ENCODE measurements at places on chromosomes 3 and 15.
A peak's percentile ranks its signal among the peaks of the same experiment; 100 is the strongest.

- peak; percentile 41 for DNase-seq
These were observed 26.3 kb upstream of the MNS1 start for GRCh38 chr15:56491110-56491722.

- DNase-seq, result no peak
These were observed 16.9 kb upstream of the ALCAM start for GRCh38 chr3:105349684-105350387.

- DNase-seq, result no peak
These were observed 311.1 kb downstream of the VPS13C start for GRCh38 chr15:61749169-61749568.

- DNase-seq, result no peak
These were observed 19.1 kb downstream of the ST6GAL1 start for GRCh38 chr3:186949281-186949982.

DNA sequence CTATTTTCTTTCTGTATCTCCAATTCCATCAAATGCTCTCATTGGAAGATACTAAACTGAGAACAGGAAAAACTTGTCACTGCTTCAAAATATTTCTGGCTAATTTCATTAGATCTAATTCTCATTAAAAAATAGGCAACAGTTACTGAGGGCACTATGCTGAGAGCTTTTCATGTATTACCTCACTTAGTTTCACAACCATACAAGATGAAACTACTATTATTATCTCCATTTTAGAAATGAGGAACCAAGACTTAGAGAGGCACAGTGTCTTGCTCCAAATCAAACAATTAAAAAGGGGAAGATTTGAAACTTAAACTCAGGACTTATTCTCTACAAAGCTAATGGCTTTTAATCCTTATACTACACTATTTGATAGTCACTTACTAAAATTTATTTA, 7.2 kb upstream of the OTOL1 start:
- DNase-seq, result no peak

GRCh38 chr15:49737127-49737526, 116.3 kb downstream of the DTWD1 start:
- no peak for DNase-seq

GRCh38 chr15:84904419-84904818, 20.0 kb downstream of the SLC28A1 start:
- DNase-seq, result no peak

DNA sequence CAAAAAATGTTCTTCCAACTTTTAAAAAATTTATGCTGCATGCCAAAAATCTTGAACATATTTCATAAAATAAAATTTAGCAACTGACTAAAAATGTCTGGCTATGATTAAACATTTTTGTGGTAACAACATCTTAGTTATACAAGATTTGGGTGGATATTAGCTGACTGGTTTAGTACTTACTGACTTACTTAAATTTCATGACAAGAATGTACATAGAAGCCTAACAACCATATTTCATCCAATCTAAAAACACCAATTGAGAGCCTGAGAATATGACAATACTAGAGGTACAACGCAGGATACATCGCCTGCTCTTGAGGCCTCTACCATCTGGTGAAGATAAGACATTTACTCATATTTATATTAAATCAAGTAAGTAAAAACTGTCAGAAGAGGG, 34.6 kb downstream of the GNB4 start:
- DNase-seq, result no peak

DNA sequence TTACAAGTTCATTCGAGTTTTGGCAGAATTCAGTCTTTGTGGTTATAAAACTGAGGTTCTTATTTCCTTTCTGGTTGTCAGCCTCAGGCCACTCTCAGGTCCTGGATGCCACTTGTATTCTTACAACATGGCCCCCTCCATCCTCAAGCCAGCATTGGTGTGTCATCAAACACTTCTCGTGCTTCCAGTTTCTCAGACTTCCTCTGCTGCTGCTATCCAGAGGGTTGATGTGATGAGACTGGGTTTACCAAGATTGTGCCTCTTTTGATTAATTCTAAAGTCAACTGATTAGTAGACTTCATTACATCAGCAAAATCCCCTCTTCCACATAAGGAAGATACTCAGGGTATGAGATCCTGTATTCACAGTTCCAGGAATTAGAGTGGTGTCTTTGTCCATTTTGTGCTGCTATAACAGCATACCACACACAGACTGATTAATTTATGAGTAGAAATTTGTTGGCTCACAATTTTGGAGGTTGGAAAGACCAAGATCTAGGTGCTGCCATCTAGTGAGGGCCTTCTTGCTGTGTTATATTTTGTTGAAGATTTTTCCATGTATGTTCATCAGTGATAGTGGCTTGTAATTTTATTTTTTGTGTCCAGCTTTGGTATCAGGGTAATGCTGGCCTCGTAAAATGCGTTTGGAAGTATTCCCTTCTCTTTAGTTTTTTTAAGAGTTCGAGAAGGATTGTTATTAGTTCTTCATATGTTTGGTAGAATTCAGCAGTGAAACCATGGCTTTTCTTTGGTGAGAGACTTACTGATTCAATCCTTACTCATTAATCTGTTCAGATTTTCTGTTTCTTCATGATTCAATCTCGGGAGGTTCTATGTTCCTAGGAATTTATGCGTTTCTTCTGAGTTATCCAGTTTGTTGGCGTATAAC, 11.1 kb downstream of the LRCH3 start:
- DNase-seq, result no peak

- DNase-seq, result no peak
These were observed 120.1 kb downstream of the ANP32A start for GRCh38 chr15:68700455-68701123.

DNA sequence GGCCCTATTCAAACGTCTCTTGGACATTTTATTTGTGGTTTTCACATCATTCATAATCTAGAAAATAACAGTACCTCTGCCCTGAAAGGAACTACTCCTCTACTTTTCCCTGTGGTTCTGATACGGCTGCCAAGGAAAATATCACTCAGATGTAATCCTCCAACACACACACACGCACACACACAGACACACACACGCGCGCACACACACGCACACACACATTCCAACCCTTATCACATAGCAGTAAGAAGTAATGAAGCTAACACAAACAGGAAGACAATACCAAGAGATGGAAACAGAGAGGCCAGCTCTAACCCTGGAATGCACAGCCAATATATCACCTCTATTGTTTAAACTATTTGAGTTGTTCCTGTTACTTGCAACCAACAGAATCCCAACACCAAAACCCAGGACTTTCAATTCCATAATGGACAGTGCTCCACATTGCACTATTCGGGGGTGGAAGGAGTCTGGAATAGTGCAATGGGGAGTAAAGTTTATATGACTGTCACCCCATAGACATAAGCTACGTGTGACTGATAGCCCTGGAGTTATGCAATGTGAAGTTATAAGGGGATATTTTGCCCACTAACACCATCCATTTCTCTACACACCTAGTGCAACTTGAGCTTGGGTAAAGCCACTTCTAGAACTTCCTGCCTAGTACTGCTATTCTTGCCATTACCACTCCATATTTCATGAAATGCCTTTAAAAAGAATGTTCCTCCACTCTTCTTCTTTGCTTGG, 71.3 kb upstream of the FNDC3B start:
- no peak for DNase-seq

DNA sequence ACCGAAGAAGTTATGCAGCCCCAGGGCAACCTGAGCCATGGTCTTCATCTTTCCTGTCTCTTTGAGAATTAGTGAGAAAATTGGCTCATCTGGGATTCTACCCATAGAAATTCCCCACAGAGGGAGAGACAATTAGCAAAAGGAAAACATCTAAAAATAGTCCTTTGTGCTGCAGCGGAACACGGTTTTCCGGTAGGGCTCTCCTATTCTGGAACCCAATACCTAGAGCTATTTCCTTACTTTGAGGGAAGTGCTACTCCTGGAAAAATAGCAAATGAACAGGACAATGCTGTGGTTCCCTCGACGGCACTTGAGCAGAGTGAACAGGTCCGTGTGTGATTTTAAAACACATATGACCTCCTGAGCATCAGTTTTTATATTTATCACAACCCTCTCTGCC, 210.5 kb downstream of the FGF12 start:
- no peak for DNase-seq

- DNase-seq, result no peak
These were observed 10.3 kb downstream of the CHCHD6 start for GRCh38 chr3:126714276-126714900.

DNA sequence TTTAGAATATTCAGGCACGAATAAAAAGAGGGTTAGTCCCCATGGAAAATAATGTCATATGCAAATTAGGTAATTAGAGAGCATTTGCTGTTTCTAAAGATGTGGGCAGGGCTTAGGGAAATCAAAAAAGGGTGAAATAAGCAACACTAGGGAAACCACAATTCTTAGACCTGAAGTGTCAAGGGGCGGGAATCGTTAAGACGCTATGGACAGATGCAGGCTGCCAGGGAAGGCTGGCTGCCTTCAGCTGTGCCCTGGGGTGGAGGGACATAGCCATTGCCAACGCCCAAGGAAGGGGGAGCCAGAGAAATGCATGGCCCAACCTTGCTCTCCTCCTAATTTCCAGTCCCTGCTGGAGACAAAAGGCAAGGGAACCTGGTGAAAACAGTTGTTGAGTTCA, 141.7 kb upstream of the PROK2 start:
- DNase-seq, result no peak

DNA sequence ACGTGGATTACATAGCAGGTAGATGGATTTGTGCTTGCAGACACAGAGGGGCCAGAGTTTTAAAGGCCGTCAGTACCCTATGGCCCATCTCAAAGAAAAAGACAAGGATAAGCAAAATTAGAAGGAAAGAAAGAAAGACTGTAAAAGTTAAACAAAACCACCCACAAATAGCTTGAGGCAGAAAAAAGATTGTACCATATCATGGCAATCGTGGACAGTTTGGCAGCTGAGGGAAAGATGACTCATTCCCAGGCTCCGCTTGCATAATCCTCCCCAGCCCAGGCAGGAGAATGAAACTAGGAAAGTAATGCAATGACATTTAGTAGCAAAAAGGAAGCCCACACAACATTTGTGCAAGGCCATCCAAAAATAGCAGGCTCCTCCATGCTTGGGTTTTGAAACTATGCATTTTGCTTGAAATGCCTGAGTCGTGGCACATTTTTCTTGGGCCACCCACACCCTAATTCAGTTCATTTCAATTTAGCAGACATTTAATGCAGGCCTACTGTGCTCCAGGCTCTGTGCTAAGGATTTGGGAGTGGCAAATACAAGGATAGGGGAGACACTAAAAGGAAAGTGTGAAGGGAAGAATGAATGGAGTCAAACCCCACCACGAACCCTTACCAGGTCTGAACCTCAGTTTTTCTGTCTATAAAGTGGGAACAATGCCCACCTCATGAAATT, 40.9 kb upstream of the SMAD3 start:
- DNase-seq, result peak; percentile 30

GRCh38 chr3:22728406-22728805, 474.7 kb upstream of the UBE2E2 start:
- DNase-seq, result no peak

DNA sequence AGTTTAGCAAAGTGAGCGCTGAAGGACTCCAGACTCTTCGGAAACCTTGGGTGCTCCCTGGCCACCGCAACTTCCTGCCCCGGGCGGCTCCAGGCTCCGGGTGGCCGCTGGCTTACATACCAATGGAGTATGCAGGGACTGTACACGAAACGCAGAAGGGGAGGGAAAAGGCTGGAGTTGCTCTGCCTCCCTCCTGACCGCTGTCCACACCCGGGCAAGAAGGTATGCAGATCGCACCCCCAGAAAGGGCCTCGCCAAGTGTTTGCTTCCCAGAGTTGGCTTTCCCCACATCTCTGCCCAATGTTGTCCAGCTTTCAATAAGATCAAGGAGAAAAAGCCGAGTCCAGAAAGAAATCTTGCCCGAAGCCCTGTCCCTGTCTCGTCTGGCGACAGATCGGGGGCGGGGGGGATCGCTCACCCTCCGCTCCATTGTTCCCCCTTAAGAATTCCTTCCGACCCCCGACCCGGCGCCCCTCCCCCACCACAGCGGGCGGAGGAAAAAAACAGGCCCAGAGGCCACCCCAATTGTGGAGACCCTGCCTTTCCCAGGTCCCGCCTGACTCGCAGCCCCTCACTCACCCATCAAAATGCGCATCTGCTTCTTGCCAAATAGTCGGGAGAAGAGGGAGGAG, 533 bp downstream of the ARF4 start:
- DNase-seq, result peak; percentile 40

DNA sequence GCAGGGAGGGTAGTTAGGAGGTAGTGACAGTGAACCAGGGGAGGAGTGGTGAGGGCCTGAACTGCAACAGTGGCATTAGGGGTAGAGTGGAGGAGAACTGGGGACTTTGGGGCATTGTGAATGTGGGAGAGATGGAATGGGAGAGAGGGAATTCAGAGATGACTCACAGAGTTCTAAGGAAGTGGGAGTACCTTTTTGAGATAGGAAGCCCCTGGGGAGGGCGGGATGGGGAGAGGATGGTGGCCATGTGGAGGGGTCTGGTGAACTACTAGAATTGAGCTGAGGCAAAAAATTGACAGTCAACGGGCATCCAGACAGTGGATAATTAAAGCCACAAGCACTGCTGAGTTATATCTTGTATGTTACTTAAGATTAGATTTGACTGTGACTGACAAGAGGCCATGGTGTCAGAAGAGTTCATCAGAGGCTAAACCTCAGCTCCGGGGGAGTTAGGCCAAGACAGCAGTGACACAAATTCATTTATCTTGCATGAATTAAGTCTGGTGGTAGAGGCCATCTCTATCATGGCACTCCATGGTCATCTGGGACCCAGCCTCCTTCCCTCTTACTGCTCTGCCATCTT, 34.0 kb downstream of the PLEKHO2 start:
- no peak for DNase-seq

DNA sequence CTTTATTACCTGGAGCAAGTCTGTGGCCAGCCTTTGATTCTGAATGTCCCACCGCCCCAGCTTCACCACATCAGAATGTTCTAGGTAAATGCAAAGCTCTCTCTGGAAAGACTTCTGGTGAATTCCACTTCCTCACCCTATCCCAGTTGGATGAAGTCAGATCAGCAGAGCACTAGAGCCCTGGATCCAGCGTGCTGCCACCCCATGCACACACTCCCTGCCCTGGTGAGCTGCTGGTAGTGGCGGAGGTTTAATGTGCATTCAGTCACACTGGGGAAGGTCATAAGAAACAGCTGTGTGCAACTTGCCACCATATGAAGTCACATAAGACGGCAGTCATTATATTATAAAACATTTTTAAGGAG, 16.3 kb upstream of the SLC41A3 start:
- DNase-seq, result no peak

DNA sequence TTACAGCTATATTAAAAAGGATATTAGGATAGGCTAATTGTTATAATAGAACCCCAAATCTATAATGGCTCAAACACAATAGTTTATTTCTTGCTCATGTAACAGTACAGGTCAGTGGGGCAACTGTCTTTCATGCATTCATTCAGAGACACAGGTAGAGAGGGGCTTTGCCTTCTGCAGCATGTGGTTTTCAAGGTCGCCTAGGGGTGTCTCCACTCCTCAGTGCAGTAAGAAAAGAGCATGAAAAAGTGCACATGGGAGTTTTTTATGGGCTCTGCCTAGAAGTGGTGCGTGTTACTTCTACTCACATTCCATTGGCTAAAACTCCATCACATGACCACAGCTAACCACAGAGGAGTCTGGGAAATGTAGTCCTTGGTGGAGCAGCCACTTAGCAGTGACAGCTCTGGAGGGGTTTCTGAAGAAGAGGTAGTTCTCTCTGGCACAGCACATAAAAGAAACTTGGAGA, 1.8 kb downstream of the ZBTB38 start:
- peak; percentile 37 for DNase-seq

- no peak for DNase-seq
These were observed 83.2 kb upstream of the SNRPA1 start for GRCh38 chr15:101378171-101378755.
